ENCODE measurements at places on chromosomes 7 and 10. TPM values are rescaled to one million over a fixed set of nuclear protein-coding genes. Genes with fewer than 3 reads are reported as not detected.
A peak's percentile ranks its signal among the peaks of the same experiment; 100 is the strongest.

DNA sequence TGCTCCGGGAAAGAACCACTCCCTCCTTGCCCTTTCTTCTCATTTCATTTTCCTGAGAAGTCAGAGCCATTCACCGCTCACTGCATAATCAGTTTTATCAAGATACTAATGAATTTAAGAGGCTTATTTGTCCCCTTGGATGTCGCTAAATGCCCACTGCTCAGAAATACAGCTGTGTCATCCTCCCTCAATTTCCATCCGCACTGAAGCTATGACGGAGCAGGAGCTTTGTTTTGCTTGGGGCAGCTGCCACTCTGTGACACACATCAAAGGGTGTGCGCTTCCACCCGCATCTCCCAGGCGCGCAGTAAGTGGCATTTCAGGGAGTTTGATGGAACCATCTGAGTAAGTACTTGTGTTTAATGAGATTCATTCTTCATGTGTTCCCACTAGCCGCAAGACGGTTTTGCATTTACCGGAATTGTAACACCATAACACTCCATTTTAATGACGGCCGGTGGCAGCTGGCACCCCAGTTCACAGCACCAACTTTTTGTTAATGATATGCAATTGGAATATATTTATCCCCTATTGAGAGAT is 103.8 kb upstream of the PARD3 start:
- peak; percentile 63 for DNase-seq

- no peak for DNase-seq
These were observed 12.8 kb downstream of the AGBL3 start for GRCh38 chr7:134999136-134999535.

GRCh38 chr10:127215866-127216265 is 19.5 kb upstream of the INSYN2A start:
- no peak for DNase-seq

CALD1 gene
- total RNA-seq, result 230 TPM

GRCh38 chr7:148609045-148609725 is 18.6 kb downstream of the C7orf33 start:
- no peak for DNase-seq

- no peak for DNase-seq
These were observed 408.0 kb downstream of the RPS24 start for GRCh38 chr10:78441694-78442093.

ECD gene
- total RNA-seq, result 36.6 TPM
